ENCODE measurements at places on chromosomes 12 and 14.
A peak's percentile ranks its signal among the peaks of the same experiment; 100 is the strongest.

DNA sequence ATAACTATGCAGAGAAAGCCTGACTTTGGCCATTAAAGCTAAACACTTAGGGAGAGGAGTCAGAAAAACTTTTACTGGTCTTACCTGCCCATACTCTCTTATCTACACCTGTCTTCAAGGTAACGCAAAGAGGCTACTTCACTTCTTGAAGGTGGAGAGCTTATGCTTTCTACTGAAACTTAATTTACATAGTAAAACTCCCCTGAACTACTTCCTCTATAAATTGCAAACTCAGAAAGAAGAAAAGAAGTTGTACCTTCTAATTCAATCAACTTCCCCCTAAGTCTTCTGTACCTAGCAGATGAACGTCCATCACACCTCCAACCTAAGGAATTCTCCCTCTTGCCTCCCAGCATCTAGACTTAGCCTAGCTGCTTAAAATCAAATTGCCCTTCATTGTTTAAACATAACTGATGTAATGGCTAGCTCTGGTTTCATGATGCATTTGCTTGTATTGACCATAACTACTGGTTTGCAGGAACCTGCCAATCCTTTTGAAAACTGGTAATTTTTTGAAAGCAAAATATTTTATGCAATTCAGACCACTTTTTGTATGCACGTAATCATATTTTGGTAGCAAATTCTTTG lies 87.7 kb downstream of the STON2 start:
- no peaks in the 10 kb centered on the region for H3K36me3 ChIP-seq
- peaks cover 10% of the 10 kb centered on the region for H3K27me3 ChIP-seq

DNA sequence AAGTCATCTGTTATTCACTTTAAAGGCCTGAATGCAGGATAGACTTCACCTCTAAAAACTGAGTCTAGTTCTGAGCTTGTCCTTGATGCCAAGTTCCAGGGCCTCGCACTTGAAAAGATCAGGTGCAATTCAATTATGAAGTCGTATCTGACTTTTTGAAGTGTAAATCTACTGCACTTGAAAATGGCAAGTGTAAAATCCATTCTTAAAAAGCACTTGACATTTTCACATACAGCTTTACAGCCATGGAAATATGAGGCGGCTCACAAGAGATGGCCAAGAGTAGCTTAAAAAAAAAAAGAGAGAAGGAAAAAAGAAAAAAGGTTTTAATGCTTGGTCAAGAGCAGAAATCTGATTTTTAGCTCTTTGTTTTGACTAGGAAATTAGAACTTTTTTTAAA lies 172.5 kb downstream of the GXYLT1 start:
- no peaks in the 10 kb centered on the region for H3K4me1 ChIP-seq
- no peak overlapping the region for H3K4me3 ChIP-seq
- H3K27ac ChIP-seq, result no peak overlapping the region
- DNase-seq, result no peak
- no peaks in the 10 kb centered on the region for H3K36me3 ChIP-seq

GRCh38 chr12:28051516-28052354 lies 79.2 kb upstream of the PTHLH start:
- peaks cover 5% of the 10 kb centered on the region for H3K27me3 ChIP-seq
- H3K4me1 ChIP-seq, result no peaks in the 10 kb centered on the region
- H3K27ac ChIP-seq, result no peak overlapping the region
- H3K36me3 ChIP-seq, result no peaks in the 10 kb centered on the region

DNA sequence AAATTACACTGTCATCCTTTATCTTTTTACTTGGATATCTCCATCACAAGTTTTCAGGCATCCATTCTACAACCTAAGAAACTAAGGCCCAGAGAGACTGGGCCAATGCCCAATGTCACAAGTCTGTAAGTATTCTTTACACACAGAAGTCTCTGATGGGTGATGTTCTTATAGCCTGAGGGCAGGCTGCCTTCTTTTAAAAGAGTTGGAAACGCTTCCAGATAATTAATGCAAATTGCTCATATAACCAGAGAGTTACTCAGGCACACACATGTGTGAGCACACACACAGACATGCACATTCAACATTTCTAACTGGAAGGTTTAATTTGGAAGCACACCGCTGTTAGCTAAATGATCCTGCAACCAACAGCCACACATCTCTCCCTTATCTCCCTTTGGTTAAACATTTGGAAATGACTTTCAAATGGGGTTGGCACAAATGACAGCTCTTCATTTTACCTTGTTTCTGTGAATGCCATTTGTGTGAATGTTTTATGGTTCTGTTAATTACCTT lies 160.8 kb upstream of the TMPO start:
- no peaks in the 10 kb centered on the region for H3K4me1 ChIP-seq
- DNase-seq, result no peak
- no peaks in the 10 kb centered on the region for H3K36me3 ChIP-seq
- no peaks in the 10 kb centered on the region for H3K27me3 ChIP-seq

- no peak overlapping the region for H3K4me3 ChIP-seq
- peaks cover 5% of the 10 kb centered on the region for H3K36me3 ChIP-seq
- H3K4me1 ChIP-seq, result no peaks in the 10 kb centered on the region
- peaks cover 9% of the 10 kb centered on the region for H3K27me3 ChIP-seq
- no peak for DNase-seq
- H3K27ac ChIP-seq, result no peak overlapping the region
These were observed 8.6 kb upstream of the ALDH2 start for GRCh38 chr12:111758120-111758561.

- no peaks in the 10 kb centered on the region for H3K36me3 ChIP-seq
- peaks cover 30% of the 10 kb centered on the region for H3K27me3 ChIP-seq
- DNase-seq, result no peak
- no peak overlapping the region for H3K4me3 ChIP-seq
- no peaks in the 10 kb centered on the region for H3K4me1 ChIP-seq
These were observed 66.5 kb upstream of the DIO3 start for GRCh38 chr14:101494826-101495225.

DNA sequence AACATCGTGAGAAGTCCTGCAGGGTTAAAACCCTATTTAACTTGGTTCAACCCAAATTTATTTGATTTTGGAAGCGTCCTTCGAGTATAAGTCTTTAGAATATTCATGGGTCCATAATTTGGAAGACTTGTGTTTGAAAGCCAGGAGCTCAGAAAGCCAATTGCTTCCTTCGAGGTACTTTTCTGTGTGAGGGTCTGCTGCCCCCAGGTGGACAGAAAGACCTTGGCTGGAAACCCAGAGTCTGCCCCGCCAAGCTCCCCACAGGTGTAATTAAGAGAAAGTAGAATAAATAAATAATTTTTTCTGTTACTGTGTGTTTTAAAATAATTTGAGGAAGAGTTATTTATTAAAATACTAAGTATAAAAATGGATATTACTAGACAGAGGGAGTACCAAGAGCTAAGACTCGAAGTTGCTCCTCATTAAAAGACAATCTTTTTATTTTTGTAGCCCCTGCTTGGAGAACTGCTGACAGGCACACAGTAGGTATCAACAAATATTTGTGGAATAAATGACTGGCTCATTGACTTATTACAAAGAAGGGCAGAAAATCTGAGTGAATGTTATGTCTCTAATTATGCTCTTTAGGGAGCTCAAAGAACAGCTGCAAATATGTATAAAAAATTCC lies 105.8 kb downstream of the PAH start:
- peak; percentile 35 for DNase-seq
- H3K27me3 ChIP-seq, result peaks cover 12% of the 10 kb centered on the region
- H3K36me3 ChIP-seq, result no peaks in the 10 kb centered on the region
- no peaks in the 10 kb centered on the region for H3K4me1 ChIP-seq
- H3K4me3 ChIP-seq, result no peak overlapping the region

DNA sequence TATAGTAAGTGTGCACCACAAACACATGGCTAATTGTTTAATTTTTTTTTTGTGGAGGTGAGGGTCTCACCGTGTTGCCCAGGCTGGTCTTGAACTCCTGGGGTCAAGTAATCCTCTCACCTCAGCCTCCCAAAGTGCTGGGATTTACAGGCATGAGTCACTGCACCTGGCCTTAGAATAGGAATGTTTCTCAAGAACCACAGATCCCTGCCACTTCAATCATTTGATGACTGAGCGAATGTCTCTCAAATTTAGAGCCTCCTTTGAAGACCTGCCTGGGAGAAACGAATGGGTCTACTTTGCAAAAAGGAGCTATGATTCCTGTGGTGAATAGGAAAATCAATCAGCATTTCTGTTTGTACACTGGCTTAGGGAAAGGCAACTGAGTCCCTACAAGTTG lies 33.5 kb upstream of the CHST11 start:
- no peak overlapping the region for H3K4me3 ChIP-seq
- peaks cover 12% of the 10 kb centered on the region for H3K4me1 ChIP-seq
- H3K27ac ChIP-seq, result no peak overlapping the region
- H3K27me3 ChIP-seq, result no peaks in the 10 kb centered on the region

GRCh38 chr12:124821252-124822200 lies 42.1 kb downstream of the SCARB1 start:
- H3K27me3 ChIP-seq, result no peaks in the 10 kb centered on the region
- H3K36me3 ChIP-seq, result no peaks in the 10 kb centered on the region
- no peaks in the 10 kb centered on the region for H3K4me1 ChIP-seq
- H3K27ac ChIP-seq, result no peak overlapping the region
- H3K4me3 ChIP-seq, result no peak overlapping the region

DNA sequence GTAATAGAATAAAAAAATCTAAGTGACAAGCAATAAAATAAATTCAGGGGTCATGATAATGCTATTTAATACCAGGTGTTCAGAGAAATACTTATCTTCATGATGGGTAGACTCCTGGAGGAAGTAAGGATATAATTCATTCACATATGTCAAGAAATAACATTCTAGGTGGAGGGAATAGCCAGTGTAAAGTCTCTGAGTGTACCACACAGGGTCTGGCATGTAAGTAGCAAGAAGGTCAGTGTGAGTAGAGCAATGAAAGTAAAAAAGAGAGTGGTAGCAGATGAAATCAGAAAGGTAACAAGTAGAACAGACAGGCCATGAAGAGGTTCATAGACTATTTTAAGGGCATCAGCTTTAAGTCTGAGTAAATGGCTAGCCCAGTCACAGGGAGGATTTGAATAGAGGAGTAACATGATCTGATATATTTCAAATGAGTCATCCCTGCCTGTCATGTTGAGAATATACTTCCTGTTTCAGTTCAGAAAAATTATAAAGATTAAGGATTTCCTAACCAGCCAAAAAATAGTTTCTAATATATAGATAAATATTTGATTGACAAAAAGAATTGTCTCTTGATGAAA lies 519.9 kb downstream of the C12orf50 start:
- no peaks in the 10 kb centered on the region for H3K36me3 ChIP-seq
- H3K27ac ChIP-seq, result no peak overlapping the region
- DNase-seq, result no peak

GRCh38 chr14:24826390-24826789 lies 192.4 kb upstream of the GZMB start:
- H3K27ac ChIP-seq, result no peak overlapping the region
- DNase-seq, result no peak
- H3K36me3 ChIP-seq, result no peaks in the 10 kb centered on the region

DNA sequence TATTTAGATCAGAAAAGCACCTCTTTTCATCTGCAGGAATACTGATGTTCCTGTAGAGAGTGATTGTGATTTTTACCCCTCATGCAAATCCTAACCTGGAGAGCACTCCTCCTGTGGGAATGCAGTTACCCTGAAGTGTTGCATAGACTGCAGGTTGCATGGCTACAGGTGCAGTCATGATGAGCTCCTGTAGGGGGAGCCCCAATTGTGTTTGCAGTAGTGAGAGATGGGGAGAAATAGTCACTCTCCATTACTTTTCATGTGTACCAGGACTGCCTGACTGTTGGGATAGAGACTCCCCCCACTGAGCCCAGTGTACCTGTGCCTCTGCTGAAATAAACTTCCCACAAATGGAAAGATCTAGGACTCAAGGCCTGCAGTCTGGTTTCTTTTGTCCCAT lies 1086.5 kb downstream of the SLC6A15 start:
- H3K27ac ChIP-seq, result no peak overlapping the region
- no peaks in the 10 kb centered on the region for H3K27me3 ChIP-seq
- DNase-seq, result peak; percentile 54
- H3K4me1 ChIP-seq, result no peaks in the 10 kb centered on the region
- H3K4me3 ChIP-seq, result no peak overlapping the region

Data from activated naive CD4-positive, alpha-beta T cell treated with anti-CD3 and anti-CD28 coated beads for 36 hours (primary cell).